Activated naive CD4-positive, alpha-beta T cell treated with Interleukin-2 at 50 U/mL for 16 hours (primary cell): ENCODE measurements at places on chromosomes 13 and 19.

GRCh38 chr19:11506967-11507366 is 1.3 kb upstream of the ZNF653 start:
- no peak for DNase-seq

- no peak for DNase-seq
These were observed 25.9 kb downstream of the ARHGAP35 start for GRCh38 chr19:46886546-46887239.

DNA sequence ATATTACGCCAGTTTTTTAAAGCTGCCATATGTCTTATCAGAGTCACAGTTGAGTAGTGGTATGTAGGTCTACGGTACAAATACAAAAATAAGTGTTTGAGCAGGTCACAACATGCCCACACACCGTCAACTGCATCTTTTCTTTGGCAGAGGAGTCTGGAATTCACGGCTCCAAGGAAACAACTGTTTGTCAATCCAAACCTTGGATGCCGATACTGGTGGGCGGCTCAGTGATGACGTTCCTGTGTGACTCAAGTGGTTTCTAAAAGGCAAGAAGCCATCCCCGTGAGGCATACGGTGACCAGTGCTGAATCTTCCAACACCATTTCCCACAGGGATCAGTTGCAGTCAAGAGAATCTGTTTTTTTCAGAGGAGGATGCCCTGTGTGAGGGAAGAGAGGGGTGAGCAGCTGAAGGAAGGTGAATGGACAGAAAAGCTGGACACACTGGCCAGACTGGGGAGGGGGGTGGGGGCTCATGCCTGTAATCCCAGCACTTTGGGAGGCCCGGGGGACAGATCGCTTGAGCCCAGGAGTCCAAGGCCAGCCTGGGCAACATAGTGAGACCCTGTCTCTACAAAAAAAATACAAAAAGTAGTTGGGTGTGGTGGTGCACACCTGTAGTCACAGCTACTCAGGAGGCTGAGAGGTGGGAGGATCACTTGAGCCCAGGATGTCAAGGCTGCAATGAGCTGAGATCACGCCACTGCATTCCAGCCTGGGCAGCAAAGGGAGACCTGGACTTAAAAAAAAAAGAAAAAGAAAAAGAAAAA is 22.8 kb upstream of the CEBPG start:
- DNase-seq, result no peak

DNA sequence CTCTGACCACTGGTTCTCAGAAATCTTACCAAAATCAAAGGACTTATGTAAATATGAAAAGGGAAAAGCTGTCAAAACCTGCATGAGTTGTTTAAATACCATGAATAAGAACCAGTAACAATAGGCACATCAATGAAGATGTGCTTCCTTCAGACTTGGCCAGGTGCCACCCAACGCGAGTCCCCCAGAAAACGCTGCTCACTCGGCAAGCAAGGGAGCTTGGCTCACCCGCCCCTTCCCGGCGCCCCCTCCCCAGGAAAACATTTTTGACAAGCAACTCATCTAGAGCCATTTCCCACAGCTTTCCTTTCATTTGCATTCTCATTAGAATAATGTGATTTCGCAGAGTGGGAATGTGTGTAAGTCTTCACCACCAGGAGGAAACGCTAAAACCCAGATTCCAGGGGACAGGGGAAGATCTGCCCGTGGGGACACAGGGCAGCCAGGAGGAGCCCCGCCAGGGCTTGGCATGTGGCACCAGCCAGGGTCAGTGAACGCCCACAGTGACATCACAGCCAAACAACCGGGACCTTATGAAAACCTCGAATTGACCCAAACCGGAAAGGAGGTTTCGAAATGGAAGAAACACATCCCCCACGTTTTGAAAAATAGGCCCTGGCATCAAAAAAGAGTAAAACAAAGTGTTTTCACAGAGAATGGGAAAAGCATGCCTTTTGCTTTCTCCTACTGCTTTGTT is 366.2 kb upstream of the TSHZ3 start:
- no peak for DNase-seq

- no peak for DNase-seq
These were observed 16.6 kb upstream of the ATP12A start for GRCh38 chr13:24663586-24663985.

GRCh38 chr19:45253396-45254027 is 2.4 kb downstream of the MARK4 start:
- peak; percentile 28 for DNase-seq

- peak; percentile 24 for DNase-seq
These were observed 17.1 kb downstream of the GAS6 start for GRCh38 chr13:113846636-113847318.

DNA sequence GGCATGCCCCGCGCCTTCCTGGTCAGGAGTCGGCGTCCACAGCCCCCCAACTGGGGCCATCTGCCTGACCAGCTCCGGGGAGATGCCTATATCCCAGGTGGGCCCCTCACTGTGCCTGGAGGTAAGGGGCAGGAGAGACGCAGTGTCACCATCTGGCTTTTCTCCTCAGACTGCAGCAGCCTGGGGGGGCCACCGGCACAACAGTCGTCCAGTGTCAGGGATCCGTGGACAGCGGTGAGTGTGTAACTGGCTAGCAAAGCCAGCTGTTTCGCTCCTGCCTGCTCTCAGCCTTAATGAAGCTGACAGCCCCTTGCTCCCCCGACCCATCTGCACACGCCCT is 227 bp downstream of the OVOL3 start:
- DNase-seq, result no peak

- no peak for DNase-seq
These were observed 1074.4 kb upstream of the PRR20A start for GRCh38 chr13:56066321-56066720.

DNA sequence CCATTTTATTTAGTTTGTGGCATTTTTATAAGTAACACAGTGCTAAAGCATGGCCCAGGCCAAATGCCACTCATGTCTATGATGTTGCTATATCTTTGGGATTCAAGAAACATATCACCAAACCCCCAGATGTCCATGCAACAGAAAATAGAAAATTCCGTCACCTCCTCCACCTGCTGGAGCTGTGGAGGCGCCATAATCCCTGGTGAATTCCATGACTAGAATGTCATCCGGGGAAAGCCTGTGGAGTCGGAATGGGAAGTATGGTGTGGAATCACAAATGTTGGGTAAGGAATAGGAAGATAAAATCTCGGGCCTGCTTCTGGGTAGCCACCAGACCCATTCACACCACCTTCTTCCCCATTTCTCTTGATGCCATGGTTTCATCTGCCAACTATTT is 51.7 kb upstream of the RAP2A start:
- no peak for DNase-seq

DNA sequence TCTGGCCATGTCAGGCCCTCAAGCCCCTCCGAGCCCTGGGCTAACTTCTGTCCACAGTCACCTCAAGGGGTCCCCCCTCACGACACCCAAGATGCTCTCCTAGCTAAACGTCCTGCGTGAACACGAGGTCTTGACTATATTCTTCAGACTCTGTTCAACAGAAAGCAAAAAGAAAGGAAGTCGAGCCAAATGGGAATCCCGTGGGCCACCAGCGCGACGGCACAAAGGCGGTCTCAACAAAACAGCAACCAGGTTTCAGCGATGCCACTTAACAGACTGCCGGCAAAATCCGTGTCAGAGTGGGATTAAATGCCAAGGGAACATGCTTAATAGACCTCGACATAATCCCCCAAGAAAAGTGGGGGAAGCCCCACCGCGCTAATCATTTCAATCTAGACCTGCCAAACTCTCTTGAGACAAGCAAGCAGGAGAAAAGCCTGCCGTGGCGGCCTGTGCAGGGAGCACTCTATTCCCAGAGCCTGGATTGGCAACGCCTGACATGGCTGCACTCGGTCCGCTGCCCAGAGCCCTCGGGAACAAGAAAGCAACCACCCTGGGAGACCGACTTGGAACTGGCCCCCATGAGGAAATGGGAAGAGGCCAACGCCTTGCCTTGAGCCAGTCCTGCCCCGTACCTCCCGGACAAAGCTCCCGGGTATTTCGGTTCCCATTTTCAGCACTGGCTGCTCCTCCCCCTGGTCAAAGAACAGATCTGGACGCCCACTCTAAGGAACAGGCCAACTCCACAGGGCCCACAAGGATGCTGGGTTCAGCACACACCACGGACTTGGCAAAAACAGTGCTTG is 16.0 kb downstream of the ZC3H4 start:
- no peak for DNase-seq

DNA sequence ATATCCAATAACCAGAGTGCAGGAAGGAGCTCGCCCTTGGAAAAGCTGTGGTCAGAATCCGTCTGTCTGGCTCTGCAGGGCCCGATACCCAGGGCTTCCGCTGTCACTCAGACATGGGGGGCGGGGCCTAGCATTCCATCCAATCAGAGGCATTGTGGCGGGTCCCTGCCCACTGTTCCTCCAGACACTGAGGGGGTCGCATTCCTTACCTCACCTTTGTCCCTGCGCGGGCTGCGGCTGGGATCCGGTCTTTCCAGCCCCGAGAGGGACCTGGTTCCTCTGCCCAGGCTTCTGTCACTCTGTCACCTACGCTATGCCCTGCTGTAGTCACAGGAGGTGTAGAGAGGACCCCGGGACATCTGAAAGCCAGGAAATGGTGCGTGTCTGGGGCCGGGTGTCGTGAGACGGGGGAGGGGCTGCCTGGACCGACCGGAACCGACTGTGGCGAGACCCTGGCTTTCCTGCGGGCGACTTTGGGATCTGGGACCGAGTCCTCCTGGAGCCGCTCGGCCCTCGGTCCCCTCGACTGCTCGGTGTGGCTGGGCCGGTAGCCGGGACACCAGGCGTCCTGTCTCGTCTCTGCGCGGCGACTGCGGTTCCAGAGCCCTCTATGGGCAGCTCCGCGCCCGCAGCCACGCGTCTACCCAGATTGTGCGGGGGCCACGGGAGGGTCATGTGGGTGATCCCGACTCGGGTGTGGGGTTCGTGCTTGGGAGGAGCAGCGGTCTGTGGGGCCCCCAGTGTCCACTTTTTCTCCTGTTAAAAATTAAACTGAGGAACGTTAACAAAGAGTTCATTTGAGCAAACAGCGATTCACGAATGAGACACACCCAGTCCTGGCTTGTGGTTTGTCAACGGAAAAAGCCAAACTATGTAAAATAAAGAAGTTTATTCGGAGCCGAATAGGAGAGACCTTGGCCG is at the start of gene ZNF69:
TSS of gene ZNF69 (plus strand) at position 172 of the 921 bp plus-strand sequence. CDS start at position 314, 142 bp downstream.
- DNase-seq, result peak; percentile 56

DNA sequence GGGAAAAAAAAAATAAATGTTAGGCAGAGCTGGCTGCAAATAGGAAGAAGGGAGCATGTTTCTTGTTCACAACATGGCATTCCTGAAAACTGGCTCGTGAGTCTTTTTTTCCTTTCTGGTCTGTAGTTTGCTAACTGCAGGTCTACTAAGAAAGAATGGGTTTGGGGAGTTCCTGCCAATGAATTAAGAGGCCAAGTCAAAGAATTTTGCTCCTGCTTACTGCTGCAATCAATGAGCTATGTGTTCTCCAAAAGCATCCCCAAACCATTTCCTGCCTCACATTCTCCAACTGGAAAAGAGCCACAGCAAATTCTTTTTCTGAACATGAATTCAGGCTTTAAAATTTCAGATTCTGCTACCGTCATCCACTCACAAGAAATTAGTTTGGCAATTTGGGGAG is 88.6 kb downstream of the DCT start:
- no peak for DNase-seq

GRCh38 chr19:45168767-45169351 is 8.1 kb upstream of the NKPD1 start:
- no peak for DNase-seq

DNA sequence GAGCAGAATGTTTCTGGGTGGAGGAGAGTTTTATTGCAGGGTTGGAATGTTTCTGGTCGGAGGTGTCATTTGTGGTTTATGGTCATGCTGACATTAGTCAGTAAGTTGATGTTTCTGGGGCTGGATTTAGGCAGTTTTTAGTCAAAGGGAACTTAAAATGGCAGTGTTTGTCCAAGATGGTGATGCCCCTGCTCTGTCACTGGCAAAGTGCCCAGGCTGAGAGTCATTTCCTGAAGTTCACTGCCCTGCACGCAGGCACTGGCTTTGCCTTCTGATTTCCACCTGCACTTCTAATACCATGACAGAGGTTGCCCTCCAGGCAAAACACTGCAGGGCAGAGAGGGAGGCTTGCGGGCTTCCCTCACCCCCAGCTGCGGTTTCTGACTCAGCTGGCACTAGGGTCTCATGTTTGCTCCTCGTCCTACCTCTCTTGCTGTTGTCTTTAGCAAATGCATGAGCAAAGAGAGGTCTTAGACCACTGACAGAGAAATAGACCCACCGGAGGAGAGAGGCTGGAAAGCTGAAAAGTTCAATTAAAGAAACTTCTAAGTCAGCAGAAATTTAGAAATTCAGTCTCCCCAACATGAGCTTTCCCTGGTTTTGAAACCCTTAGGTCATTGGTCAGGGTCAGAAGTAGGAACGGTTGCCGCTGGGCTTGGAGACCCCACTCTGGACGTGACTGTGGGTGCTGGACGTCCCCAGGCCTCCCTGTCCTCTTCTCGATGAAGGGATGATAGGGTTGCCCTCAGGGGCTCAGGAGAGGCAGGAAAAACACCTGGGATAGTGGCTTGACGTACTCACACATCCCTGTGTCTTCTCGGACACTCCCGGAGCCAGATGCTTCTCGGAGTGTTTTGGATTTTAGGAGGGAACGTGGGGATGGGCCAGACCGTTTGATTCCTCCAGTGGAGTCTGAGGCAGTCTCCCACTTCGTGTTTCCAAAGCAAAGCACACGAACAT is 26.3 kb downstream of the TMEM255B start:
- no peak for DNase-seq

DNA sequence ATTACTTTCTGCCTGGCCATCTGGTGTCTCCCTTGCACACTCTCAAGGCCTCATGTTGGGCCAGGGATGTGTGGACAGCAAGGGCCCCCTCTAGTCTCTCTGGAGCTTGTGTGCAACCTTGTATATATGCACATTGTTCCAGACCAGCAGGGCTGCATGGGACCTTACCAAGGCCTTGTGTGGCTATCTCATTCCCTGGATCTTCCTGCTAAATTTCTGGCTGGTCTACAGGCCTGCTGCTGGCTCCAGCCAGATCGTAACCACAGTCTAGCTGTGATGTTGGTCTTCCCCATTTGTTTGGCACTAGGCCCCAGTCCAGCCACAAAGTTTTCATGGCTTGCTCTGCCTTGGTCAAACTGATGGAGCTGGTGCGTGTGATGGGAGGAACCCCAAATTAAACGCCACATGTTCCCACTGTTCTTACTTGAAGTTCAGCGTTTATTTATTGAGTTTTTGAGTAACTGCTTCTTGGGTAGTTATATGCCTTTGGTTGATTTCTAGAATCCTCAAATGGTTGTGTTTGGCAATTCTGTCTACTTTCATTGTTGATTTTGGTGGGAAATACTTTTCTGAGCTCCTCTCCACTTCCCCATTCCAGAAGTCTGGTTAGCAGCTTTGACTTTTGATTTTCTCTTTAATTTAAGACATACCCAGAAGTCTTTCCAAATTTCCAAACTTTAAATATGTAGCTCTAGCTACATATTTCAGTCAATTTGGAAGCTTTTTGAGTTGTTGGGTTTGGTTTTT is 56.4 kb downstream of the SIPA1L3 start:
- no peak for DNase-seq

GRCh38 chr19:42216653-42217519 is 591 bp downstream of the DEDD2 start:
- DNase-seq, result peak; percentile 35

- no peak for DNase-seq
These were observed 14.2 kb upstream of the PDX1 start for GRCh38 chr13:27905650-27906049.

DNA sequence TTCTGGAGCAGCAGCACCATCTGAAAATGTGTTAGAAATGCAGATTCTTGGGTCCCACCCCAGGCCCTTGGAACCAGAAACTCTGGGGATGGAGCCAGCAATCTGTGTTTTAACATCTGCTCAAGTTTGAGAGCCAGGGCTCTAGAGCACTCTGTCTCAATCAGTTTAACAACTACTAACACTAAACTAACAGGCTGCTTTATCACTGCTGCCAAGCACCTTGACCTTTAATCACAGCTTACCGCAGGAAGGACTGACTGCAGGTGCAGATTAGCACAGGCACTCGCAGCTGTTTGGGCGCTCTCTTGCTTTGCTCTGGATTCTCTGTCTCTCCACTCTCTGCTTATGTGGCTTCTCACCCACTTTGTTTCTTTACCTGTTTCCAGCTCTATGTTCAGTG is 163.5 kb downstream of the MTUS2 start:
- DNase-seq, result no peak
